NCI-H524 treated with DMSO at 0.1 percent for 48 hours (cell line): ENCODE measurements at places on chromosomes 6 and 20.

GRCh38 chr6:37365791-37366190, 12.0 kb downstream of the RNF8 start:
- no peak for DNase-seq

GRCh38 chr6:168994956-168995355, 258.7 kb downstream of the THBS2 start:
- no peak for DNase-seq

- no peak for DNase-seq
Measured at GRCh38 chr6:157521362-157522335, 140.7 kb downstream of the ZDHHC14 start.

GRCh38 chr6:40460380-40460779, 126.8 kb downstream of the LRFN2 start:
- DNase-seq = no peak

GRCh38 chr6:158043586-158044524, 62.2 kb downstream of the SYNJ2 start:
- DNase-seq = no peak
